AML-193 (cell line): ENCODE measurements at places on chromosomes 3 and 15.
A peak's percentile ranks its signal among the peaks of the same experiment; 100 is the strongest.

DNA sequence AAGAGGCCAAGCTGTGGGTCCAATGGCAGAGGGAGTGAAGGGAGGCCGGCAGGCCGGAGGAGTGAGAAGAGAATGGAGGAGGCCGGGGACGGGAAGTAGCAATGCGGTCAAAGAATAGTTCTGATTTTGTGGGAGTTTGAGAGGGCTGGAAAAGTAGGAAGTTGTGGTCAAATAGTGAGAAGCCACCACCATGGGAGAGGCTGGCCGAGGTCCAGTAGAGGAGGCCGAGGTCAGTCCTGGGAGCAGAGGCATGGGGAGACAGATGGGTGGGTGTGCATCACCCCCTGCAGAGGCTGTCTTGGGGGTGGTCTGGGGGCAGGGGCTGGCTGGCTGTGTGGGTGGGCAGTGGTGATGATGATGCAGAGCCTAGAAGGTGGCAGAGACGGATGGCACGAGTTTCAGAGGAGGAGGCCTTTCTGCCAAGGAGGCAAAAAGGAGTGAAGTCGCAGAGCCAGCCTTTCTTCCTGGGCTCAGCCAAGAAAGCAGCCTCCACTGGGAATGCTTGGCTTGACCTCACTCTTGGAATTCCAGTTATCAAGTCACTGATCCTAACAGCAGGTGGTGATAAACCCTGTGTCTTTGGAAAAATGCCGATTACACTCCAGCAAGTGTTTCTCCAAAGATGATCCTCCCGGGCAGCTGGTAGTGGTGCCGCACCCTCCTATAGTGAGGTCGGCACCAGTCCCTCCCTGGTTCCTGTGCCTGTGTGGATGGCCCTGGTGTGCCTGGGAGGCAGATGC, 57.3 kb downstream of the ARNT2 start:
- no peak for DNase-seq

- DNase-seq = no peak
Measured at GRCh38 chr15:77329202-77329601, 90.7 kb downstream of the PEAK1 start.

- no peak for DNase-seq
Measured at GRCh38 chr15:88657326-88658069, 18.7 kb downstream of the ISG20 start.

- no peak for DNase-seq
Measured at GRCh38 chr15:70262591-70263274, 165.0 kb upstream of the TLE3 start.

GRCh38 chr3:32239307-32240158, 1.1 kb downstream of the CMTM8 start:
- DNase-seq = no peak

GRCh38 chr15:84981054-84981710, 474 bp upstream of the PDE8A start:
- DNase-seq = peak; percentile 86

GRCh38 chr15:70133296-70133695, 35.6 kb upstream of the TLE3 start:
- no peak for DNase-seq

DNA sequence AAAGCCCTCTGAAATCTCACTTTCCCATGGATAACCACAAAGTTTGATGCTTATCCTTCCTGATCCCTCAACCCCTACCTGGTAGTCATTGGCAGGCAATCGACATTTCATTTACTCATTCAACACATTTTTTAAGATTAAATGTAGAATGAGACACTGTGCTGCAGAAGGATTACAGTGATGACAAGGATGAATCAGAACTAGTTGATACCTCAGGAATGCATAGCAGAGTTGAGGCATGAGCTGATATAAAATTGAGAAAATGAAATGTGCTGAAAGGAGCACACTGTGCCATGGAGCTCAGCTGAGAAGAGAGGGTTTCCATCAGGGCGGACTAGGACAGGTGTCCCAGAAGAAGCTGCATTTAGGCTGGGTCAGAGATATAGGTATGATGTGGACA, 48.9 kb upstream of the ACTL6A start:
- DNase-seq = no peak

DNA sequence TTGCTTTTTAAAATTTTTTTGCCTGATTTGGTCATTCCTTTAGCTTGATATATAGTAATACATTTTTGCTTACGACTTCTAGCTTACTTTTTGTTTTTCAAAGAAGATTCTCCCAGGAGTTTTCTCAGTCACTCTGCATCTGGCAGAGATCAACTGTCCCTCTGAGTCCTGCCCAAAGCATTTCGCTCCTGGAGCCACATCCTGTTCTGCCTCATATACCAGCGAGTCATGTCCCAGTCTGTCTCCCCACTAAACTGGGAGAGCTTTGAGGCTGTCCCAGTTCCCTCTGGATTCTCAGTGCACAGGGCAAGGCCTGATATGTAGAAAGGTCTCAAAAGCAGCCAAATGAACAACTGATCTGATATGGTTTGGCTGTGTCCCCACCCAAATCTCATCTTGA, 326.3 kb downstream of the ARRDC4 start:
- no peak for DNase-seq

- no peak for DNase-seq
Measured at GRCh38 chr3:97830638-97831037, 8.8 kb downstream of the CRYBG3 start.
